ENCODE measurements at places on chromosomes 1 and 21.

- no peak for DNase-seq
Observed at GRCh38 chr21:42120101-42120902, 49.2 kb downstream of the UMODL1 start.

GRCh38 chr1:1109743-1110142 is 6.1 kb downstream of the C1orf159 start:
- DNase-seq: no peak

- DNase-seq: no peak
Observed at GRCh38 chr1:37162059-37162458, 127.7 kb upstream of the GRIK3 start.

GRCh38 chr1:61645476-61645875 is 79.5 kb downstream of the TM2D1 start:
- no peak for DNase-seq

DNA sequence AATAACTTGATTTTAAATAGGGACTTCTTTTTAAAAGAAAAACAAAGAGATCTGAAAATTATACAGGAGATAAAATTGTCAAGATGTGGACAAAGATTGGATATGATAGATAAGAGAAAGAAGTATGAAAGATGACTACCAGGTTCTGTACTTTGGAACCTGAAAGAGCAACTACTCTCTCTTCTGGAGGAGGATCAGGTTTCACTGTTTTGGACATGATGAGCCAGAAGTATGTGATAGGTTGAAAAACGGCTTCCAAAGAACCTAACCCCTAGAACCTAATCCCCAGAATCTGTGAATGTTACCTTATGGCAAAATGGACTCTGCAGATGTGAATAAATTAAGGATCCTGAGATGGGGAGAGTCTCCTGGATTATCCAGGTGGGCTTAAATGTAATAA is 26.2 kb downstream of the RSBN1 start:
- DNase-seq: no peak

- no peak for DNase-seq
Observed at GRCh38 chr1:22709891-22710700, 543 bp upstream of the EPHB2 start.

GRCh38 chr1:116950517-116951199 is 40.9 kb downstream of the PTGFRN start:
- no peak for DNase-seq

DNA sequence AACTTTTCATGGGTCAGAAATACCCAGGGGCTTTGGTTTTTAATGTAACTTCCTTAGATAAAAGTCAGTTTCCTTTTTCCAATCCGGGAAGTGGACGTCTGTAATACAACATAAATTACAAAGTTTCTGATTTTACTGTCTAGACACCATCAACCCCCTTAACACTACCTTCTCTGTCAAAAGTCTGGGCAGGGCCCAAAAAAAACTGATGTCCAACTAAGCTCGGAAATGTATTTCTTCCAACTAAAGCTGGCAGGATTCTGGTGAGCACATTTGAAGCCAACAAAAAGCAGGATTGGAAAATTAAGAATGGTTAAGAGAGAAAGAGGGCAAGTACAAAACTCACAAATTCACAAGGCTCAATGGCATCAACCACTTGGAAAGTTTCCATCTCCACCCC is 24.3 kb downstream of the DDAH1 start:
- no peak for DNase-seq

DNA sequence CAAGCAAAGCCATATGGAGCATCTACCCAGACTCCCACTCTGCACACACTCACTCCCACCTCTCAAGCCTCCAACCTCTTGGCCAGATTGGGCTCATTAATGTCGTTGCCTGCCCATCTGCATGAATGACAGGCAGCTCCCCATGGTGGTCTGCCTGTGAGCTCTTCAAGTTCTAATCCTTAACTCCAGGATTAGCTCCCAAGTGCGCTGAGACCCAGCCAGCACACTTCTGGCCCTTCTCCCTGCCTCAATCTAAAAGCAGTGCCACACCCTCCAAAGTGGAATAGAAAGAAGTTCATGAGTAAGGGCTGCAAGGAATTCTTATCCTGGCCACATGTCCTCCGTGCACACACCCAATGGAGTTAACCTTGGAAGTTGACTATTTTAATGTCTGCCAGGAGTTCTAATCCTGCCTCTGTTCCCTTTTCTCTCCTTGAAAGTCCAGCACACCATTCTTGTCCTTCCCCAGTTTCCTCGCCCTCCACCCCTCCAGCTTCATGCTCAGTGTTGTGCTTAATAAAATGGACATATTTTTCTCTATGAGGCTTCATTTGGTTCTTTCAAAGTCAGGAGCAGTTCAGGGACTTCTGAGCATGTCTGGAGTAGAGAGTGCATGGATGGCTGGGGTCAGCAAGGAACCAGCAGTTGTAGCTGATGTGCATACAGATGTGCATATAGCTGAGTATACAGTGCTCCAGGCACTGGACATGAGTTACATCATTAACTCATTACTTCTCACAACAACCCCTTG is 30.1 kb downstream of the CAMK1G start:
- DNase-seq: no peak

DNA sequence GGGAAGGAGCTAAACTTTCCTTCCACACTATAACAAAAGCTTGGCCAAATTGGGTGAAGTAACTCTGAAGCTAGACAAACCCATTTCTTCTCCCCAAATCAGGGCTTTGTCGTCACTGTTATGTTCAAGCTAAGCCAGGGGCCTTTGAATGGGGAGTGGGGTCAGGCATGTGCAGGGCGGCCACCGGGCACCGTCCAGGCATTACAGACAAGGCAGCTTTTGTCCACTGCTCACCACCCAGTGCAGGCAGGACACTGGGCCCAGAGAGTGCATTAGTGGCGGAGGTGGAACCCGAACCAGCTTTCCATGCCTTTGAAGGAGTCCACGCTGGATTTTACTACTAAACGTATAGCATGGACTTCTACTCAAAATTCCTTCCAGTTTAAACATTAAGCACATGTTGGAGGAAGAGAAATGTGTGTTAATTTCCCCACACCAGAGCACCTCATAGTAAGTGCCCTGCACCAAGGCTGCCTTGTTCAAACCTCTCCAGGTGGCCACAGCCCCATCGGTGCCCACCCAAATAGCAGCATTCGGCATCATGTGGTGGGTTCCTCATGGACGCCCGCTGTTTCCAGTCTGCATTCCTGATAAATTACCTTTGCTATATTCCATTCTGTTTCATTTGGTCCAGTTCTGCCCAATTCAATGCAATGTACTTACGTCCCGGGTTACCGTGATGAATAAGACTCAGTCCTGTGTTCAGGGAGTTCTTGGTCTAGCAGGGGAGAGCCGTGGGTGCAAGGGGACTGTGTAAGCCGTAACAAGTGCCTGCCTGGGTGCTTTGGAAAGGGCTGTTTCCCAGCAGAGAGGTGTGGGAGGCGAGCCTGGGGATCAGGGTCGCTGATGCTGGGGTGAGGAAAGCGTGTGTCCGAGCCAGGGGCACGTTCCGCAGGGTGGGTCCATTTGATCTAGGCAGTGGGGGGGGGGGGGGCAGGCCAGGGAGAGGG is 1.6 kb downstream of the UBASH3A start:
- DNase-seq: no peak

DNA sequence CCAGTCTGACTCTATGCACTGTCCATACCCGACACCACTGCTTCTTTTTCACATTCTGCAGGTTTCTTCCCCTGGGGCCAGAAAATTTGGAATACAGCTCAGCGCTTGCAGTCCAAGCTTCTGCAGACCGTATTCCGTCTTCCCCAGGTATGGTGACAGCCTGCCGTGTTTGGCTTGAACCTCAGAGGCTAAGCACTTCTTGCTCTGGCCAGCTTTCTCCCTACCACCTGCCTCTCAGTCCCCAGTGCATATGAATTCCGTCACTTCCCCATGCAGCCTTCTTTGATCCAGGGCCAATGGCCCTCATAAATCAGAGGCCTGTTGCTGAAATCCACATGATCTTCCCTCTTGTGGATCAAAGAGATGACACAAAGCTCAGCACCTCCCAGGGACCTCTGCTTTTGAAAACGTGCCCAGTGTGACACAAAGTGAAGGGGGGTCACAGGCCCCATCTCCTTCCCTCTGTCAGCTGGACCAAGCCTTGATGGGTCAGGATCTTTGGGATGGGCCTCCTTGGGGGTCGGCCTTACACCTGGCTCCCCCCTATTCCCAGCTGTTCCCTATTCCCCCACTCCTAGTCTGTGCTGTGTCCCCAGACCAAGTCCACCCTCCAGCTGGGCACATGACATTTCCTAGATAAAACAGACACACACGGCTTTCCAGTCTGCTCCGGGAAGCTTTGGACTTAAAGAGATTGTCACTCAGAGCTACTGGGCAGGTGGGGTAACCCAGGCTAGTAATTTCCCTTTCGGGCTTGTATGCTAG is 66.6 kb downstream of the HMGB4 start:
- no peak for DNase-seq

DNA sequence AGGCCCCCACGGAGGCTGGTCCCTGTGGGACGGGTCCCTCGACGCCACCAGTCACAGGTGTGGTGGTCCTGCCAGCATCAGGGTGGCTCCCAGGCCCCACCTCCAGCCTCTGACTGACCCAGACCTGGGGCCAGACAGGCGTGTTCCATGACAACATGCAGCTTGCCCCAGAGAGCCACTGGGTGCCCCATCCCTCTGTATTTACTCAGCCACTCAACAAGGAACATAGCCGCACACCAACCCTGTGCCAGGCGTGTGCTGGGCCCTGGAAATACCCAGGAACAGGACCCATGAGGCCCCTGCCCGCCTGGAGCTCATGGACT is 65.4 kb downstream of the MATN1 start:
- no peak for DNase-seq

DNA sequence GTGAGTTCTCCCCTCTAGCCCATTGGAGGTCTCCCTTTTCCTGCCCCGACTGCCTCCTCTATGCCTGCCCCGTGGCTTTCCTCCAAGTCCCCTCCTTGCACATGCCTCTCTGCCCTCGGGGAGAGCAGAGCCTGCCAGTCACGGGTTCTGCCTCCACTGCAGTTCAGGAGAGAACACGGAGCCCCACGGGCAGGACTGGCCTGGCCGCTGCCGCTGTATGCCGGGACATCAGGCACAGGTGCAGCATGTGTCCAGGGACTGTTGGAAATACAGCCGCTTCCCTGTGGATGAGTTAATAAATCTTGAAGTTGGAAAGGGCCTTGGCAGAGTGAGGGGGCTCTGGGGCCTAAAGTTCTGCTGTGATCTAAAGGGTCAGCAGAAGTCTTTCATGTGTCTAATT is 676.6 kb downstream of the MATN1 start:
- no peak for DNase-seq

DNA sequence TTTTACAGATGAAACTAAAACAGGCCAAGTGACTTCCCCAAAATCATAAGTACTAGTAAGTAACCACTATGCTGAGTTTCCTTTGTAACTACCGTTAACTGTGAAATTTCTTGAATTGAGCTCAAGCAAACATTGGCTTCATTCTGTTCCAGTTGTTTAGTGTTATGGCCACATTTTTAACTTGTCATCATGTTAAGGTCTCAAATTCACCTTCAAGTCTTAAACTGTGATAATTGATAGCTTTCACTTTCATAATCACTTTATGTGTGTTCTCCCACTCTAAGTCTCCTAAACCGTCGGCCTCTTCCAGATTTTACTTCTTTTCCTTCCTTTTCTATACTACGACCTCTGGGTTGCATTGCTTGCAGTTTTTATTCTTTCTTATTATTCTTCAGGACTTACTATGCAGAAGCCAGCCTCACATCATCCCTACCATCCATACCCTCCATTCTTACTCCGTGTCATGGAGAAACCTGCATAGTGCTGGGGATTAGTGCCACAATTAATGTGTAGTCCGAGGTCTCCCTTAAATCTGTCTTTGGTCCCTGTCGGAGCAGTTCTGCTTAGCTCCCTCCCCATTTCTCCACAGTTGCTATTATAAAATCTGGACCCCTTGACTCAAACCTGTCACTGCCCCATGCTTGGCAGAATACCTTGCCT is 5.8 kb downstream of the KIF1B start:
- no peak for DNase-seq

- no peak for DNase-seq
Observed at GRCh38 chr1:200708161-200708560, 30.5 kb upstream of the CAMSAP2 start.

GRCh38 chr21:42463861-42464515 is 32.0 kb downstream of the RSPH1 start:
- no peak for DNase-seq

DNA sequence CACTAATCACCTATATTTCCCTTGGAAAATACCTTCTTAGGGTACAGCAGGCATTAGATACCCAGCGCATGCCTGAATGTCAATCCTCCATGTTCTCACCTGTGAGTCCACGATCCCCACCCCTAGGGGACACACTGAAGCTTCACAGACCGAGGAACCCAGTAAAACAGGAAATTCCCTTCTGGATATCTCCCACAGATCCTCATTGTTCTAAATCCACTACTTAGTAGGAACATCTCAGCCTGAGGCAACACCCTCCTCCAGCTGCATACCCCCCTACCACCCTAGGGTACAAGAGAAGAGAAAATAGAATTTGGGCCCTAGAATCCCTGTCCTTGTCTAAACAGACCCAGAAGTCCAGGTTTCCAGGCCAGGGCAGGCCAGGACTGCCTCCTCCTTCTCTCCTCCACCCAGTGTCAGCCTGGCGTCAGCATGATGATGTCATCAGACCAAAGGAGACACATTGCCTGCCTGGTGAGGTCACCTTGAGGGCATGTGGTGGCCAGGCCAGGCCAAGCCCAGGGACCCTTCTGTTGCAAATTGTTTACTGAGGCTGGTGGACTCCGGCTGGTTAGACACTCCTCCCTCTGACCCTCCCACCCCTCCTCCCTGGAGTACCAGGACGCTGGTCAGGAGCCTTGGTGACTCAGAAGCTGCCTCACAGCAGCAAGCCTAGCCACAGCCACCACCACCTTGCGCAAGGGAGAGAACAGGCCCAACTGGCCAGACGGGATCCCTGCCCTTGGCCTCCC is 6.2 kb downstream of the NECTIN4 start:
- peak; percentile 41 for DNase-seq

DNA sequence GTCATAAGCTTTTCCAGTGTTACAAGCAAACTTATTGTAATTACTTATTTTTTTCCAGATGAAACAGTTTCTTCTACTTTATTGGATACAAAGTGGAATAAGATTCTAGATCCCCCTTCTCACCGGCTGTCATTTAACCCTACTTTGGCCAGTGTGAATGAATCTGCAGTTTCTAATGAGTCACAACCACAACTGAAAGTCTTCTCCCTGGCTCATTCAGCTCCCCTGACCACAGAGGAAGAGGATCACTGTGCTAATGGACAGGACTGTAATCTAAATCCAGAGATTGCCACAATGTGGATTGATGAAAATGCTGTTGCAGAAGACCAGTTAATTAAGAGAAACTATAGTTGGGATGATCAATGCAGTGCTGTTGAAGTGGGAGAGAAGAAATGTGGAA is 95.5 kb downstream of the ZFYVE9 start:
- DNase-seq: no peak

DNA sequence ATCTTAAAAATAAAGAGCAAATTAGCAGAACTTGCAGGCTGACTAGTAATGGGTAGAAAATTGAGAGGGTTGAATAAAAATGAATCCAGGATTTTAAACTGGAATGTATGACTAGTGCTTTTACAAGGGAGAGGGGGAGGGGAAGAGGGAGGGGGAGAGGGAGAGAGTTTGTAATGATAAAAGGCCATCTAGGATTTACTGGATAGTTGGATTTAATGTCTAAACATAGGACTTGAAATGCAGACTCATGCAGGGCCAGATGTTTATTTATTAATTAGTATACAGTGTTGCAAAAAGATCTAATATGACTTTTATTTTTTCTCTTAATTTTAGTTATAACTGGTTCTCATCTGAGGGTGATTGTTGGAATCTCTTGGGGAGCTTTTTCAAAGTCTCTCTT is 4.3 kb downstream of the ZNF326 start:
- DNase-seq: no peak

- no peak for DNase-seq
Observed at GRCh38 chr1:57599236-57599994, 175.6 kb upstream of the DAB1 start.
